ENCODE measurements at places on chromosomes 2 and 18.
A peak's percentile ranks its signal among the peaks of the same experiment; 100 is the strongest.

DNA sequence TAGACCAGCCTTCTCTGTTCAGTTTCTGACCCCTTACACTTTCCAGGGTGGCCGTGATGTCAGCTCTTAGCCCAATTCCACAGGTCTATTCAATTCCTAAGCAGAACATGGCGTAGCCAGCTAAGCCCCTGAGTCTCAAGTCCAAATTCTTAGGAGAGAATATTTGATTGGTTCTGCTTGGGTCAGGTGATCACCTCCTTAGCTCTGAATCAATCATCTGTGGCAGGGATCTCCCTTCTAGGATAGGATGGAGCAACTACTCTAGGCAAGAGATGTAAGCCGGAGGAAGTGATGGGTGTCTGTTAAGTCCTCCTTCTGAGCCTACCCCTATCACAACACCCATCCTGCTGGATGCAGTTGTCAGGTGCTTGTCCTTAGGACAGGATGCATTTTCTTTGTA, 11.1 kb downstream of the UCN start:
- DNase-seq = no peak

DNA sequence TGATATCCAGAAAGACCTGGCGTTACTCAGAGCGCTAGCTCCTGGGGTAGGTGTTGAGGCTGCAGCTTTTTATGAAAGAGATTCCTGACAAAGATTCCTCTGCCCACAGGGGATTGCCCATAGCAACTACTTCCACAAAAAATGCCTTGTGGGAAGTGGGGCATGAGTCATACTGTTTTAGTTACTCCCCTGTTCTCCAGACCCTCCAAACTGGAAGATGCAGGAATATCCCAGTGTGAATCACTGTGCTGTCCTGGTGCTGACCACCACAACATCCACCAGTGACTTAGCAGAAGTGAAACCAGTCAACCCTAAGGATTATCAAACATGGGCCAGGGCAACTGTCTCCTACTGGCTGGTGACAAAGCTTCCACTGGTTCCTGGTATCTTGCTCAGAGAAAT, 61.8 kb downstream of the CDH2 start:
- DNase-seq = no peak

- no peak for DNase-seq
Measured at GRCh38 chr18:58670404-58671110, 708 bp upstream of the MALT1 start.

GRCh38 chr18:58341916-58342315, 287.0 kb downstream of the ALPK2 start:
- DNase-seq = no peak

DNA sequence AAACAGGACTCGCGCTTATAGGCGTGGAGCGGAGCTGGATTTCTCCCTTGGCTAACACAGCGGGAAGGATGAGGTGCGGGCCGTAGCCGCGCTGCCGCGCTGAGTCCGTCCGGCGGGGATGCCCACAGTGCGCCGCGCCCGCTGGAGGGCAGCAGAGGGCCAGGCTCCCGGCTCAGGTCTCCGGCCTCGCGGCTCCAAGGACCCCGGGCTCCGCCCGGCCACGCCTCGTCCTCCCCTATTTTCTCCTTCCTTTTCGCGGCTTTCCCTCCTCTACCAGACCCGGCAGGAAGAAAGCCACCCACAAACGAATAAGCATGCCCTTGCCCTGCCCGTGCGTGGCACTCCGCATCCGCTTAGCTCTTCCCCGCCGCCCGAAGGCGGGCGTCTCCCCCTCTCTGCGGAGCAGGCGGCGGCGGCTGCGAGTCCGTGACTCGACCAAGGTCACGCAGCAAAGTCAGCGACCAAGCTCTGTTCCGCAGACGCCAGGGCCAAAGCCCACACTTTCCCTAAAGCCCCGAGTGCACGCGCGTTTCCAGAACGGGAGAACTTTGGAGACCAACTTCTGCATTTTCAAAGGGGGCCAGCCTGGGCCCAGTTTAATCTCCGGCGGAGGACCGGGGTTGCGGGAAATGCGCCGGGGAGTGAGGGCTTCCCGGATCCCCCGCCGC, 48.5 kb downstream of the KCNIP3 start:
- peak; percentile 43 for DNase-seq

GRCh38 chr2:200585730-200586643, at the start of gene AOX1:
TSS of gene AOX1 (plus strand) at chr2:200586014. CDS start at chr2:200586109, 95 bp downstream.
- DNase-seq = peak; percentile 3

- DNase-seq = no peak
Measured at GRCh38 chr2:97936881-97937280, 58.9 kb downstream of the TMEM131 start.

DNA sequence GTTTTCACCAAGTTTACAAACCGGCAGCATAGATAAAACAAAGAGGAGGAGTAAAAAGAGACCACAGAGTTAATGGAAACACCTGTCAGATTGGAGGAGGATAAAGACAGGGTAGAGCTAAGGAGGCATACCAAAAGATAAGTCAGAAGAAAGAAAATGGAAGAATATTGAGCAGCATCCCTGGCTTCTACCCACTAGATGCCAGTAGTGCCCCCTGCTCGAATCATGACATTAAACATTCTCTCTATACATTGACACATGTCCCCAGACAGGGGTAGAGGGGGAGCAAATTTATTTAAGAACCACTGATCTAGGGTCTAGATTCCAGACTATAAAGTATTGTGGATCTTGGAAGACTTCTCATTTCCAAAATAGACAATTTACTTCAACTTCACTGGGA, 159.8 kb upstream of the ETAA1 start:
- no peak for DNase-seq

DNA sequence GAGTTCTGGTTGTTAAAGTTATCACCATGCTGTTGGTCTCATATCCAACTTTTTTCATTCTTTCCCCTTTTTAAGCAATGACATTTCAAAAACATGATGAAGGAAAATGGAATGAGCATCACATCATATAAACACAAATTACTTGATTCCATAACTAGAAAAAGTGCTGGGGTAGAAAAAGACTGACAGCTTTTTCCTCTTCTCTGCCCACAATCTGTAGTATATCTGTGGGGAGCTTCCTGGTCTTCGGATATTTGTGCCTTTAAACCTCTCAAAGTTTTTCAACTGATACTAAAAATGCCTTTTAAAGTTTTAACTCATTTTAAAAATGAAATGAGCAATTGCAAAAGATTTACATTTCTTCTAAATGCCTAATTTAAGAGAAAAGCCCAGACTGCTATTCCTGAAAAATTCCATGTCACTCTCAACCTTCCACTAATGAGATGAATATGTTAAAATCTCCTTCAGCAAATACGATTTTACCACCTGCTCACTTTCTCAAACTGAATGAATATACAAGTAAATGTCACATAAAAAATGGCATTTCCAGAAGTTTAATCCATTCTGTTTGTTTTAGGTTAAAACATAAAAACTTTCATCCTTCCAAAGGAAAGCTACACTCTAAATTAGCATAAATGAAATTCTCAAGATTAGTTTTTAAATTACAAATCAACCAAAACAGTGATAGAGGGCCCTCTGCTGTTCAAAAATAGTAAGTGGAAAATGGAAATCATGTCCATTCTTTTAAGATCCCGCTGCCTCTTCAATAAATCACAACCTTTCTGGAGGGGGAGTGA, 2.1 kb downstream of the DNAH7 start:
- no peak for DNase-seq

GRCh38 chr2:98747888-98748287, 17.0 kb upstream of the MGAT4A start:
- no peak for DNase-seq

DNA sequence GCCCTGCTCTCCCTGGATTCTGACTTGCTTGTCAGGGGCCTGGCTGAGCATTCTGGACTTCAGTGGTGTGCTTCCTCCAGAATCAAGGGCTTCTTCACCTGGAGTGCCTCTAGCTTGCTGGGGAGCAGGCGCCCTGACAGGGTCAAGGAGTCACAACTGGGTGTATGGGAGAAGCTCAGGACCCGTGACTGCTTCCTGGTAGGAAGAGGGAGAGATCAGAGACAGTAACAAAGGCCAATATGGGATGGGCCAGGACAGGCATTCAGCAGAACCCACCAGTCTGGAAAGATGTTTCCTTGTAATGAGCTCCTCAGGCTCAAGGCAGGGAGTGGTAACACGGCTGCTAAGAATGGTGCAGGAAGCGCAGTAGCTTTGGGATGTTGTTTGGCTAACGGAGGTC, 104.4 kb upstream of the ACAA2 start:
- no peak for DNase-seq

DNA sequence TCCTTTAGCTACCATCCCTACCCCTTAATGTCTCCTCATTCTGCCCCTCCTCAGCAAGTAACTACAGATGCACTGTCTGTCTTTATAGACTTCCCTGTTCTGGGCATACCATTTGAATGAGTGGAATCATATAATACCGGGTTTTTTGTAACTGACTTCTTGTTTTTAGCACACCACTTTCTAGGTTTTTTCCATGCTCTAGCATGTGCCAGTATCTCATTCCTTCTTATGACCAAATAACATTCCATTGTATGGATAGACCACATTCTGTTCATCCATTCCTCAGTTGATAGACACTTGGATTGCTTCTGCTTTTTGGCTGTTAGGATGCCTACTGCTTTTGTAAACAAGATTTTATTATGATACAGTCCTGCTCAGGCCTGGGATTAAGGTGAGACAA, 154.7 kb downstream of the TSN start:
- DNase-seq = no peak

GRCh38 chr2:167844714-167845530, 402.5 kb downstream of the STK39 start:
- no peak for DNase-seq

DNA sequence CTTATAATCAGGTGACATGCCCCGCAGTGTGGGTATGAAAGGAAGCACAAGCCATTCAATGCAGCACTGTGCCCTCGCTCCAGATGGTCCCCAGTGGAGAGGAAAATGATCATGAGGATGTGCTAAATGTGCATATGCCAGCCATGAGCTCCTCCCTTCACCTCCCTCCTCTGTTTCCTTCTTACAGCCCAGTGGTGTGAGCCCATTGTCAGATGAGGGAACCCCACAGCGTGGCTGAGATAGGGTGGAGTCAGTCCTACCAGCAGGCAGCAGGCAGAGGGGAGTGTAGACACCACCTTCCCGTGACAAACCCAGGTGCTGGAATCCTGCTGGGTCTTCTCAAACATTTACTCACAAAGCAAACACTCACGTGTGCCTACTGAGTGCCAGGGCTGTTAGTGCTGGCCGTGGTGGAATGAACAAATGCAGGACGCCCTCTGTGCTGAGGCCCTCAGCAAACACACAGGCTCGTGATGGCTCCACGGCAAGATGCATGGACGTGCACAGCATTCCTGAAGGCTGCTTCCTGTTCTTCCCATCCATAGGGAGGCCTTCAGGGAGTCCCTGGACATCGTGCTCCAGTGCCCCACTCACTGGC, 181.7 kb upstream of the TPO start:
- no peak for DNase-seq

GRCh38 chr2:48983551-48983950, 170.8 kb downstream of the FSHR start:
- DNase-seq = no peak

DNA sequence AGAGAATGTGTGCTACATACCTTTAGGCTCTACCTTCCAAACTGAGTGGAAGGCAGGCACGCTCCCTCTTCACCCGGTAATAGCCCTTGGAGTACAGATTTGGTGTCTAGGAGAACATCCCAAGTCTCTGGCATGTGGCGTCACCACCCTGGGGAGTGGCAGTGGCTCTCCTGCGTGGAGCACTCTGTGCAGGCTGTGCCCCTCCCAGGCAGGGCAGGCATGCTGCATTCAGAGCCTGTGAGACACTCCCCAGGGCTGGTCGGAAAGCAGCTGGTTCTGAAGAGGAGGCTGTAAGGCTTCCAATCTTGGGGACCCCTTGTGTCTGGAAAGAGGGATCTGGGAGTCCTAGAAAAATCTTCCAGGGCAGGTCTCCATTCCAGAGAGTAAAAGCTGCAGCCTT, 193.3 kb downstream of the ANKRD30B start:
- no peak for DNase-seq

- no peak for DNase-seq
Measured at GRCh38 chr2:178912416-178913048, 105.3 kb upstream of the TTN start.

DNA sequence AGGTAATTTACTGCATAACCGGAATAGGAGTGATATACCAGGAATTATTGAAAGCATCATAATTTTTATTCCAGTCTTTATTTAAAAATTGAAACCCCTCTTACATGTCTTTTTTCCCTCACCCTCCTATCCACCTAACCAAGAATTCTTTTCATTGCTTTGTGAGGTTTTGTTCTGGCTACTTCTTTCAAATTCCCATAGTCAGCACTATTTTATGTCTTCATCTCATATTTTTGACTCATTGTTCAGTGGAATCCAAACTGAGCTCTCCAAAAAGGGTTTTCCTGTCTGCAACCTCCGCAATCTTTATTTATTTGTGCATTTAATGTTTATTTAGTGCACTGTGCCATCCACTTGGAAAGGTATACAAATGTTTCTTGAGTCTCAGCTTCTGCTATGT, 128.5 kb downstream of the DOK6 start:
- no peak for DNase-seq

DNA sequence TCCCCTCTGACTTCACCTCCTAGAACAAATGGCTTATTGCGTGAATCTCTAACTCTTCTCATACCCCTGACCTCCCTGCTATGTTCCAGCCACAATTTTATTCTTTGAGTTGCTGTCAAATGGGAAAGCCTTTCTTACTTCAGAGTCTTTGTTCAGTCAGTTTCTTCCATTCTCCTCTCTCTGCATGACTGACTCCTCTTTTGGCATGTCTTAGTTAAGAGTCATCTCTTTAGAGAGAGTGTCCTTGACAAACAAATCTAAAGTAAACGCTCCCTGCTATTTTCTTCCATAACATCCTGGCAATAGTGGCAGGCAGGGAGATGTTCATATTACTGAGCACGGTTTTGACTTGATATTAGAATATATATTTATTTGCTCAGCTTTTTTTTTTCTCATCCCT, 170.7 kb upstream of the ERBB4 start:
- no peak for DNase-seq

- no peak for DNase-seq
Measured at GRCh38 chr2:74739733-74740241, 85.7 kb downstream of the SEMA4F start.

- no peak for DNase-seq
Measured at GRCh38 chr2:47357483-47357882, 45.5 kb upstream of the MSH2 start.

- no peak for DNase-seq
Measured at GRCh38 chr2:25377822-25378421, 36.2 kb upstream of the DNMT3A start.

DNA sequence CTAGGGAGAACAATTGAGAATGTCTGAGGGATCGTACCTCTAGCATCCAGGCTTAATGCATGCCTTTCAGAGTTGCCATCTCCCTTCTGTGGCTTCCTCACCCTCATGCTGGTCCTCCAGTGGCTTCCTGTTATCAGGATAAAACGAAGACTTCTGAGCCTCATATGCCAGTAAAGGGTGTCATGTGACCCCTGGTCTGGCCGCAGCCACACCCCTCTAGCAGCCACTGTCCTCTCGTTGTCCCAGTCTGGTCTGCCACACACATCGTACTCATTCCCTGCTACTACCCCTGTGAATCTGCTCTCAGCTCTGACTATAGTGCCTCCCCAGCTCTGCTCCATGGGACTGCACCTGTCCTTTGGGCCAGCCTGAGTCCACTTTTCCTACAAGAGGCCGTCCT, 62.6 kb upstream of the TMEM177 start:
- DNase-seq = no peak

Measured in activated CD4-positive, alpha-beta T cell treated with anti-CD3 and anti-CD28 coated beads, Interleukin-2, amount 50 U/mL, for 1 hour (primary cell).